ENCODE measurements at places on chromosomes 12 and 14. TPM values are rescaled to one million over a fixed set of nuclear protein-coding genes. Genes with fewer than 3 reads are reported as not detected.

GRCh38 chr12:107497231-107497630 lies 188.4 kb upstream of the PWP1 start:
- H3K27ac ChIP-seq = no peak overlapping the region
- H3K36me3 ChIP-seq = no peaks in the 10 kb centered on the region
- H3K4me3 ChIP-seq = no peak overlapping the region

GRCh38 chr12:124813782-124814181 lies 49.9 kb downstream of the SCARB1 start:
- peaks cover 15% of the 10 kb centered on the region for H3K27me3 ChIP-seq
- H3K36me3 ChIP-seq = peaks cover 6% of the 10 kb centered on the region
- no peak for DNase-seq
- peaks cover 6% of the 10 kb centered on the region for H3K4me1 ChIP-seq
- H3K27ac ChIP-seq = no peak overlapping the region
- H3K4me3 ChIP-seq = no peak overlapping the region

DNA sequence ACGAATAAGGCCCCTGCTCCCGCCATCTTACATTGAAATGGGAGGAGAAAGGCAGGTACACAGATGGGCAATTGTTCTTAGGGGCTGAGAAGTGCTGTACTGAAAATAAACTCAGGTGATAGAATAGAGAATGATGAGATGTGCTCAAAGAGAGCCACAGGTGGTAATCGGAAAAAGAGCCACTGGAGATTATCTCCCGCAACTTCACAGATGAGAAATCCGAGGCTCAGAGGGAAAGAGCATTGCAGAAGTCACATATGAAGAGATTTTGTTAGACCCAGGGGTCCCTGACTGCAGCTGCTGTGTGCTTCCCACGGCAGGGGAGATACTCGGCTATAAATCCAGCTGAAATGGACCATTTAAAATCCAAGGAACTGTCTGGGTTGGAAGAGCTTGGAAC lies 73.7 kb downstream of the PRIMA1 start:
- no peaks in the 10 kb centered on the region for H3K36me3 ChIP-seq
- H3K4me3 ChIP-seq = no peak overlapping the region
- H3K4me1 ChIP-seq = peaks cover 3% of the 10 kb centered on the region
- no peak for DNase-seq

The ORAI1 gene
- 19.3 TPM for total RNA-seq

The FERMT2 gene
- 44.4 TPM for total RNA-seq

DNA sequence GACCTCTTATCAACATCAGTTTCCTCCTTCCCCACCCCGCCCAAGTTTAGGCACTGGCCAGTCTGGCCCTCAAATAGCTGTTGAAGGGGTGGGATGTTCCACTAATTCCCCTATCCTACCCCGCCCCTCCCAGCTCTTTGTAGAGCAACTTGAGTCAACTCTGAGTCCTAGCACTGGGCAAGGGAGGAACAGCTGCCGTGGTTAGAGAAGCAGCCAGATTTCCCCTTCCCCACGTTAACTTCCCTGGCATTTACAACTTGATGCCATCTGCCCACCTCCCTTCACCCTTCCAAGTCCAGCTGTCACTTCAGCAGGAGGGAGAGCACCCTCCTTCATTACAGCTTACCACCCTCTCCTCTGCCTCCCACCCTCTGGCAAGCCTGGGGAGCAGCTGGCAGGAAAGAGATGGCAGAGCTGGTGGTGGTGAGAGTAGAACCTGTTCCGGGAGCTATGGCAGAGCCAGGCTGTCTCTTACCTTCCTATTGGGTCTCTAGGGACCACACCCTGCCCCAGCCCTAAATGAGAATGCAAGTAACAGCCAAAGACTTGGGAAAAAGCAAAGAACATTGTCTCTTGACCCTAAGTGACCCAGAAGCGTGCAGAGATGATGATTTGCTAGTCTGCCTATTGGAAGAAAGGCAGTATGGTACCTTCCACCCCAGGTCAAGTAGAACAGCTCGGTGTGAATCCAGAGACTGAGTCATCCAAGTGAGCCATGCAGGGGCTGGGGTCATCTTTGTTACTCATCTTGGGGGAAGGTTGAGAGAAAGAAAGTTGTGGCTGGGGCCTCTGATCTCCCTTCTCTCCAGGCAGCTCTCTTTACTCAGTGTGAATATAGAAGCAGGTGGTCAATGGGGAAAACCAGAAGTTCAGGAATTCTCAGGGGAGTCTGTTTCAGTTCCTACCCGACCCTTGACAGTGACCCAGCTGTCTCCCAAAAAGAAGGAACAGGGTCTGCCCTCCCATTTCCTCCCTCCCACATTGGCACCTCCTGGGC lies 1.5 kb downstream of the BLOC1S1 start:
- peaks cover 15% of the 10 kb centered on the region for H3K27me3 ChIP-seq
- H3K4me3 ChIP-seq = peak overlapping the region; percentile 90
- H3K36me3 ChIP-seq = peaks cover 2% of the 10 kb centered on the region
- H3K27ac ChIP-seq = peak overlapping the region; percentile 98
- peaks cover 15% of the 10 kb centered on the region for H3K4me1 ChIP-seq

DNA sequence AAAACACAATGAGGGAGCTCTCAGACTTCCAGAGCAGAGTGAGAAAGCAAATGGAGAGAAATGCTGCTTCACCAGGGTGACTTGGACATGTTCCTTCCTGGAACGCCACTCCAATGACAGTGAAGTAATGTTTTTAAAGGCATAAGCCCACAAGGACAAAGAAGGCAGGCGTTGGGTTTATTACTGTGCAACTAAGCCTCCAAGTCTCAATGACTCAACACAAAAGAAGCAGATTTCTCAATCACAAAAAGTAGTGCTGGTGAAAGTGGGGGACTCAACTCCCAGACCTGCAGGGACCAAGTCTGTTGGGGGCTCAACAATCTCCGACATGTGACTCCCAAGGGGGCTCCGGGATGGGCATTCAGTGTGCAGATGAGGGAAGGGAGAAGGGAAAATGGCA lies 505.2 kb downstream of the BCL11B start:
- peaks cover 4% of the 10 kb centered on the region for H3K36me3 ChIP-seq
- H3K4me3 ChIP-seq = no peak overlapping the region
- H3K4me1 ChIP-seq = no peaks in the 10 kb centered on the region
- no peak for DNase-seq

DNA sequence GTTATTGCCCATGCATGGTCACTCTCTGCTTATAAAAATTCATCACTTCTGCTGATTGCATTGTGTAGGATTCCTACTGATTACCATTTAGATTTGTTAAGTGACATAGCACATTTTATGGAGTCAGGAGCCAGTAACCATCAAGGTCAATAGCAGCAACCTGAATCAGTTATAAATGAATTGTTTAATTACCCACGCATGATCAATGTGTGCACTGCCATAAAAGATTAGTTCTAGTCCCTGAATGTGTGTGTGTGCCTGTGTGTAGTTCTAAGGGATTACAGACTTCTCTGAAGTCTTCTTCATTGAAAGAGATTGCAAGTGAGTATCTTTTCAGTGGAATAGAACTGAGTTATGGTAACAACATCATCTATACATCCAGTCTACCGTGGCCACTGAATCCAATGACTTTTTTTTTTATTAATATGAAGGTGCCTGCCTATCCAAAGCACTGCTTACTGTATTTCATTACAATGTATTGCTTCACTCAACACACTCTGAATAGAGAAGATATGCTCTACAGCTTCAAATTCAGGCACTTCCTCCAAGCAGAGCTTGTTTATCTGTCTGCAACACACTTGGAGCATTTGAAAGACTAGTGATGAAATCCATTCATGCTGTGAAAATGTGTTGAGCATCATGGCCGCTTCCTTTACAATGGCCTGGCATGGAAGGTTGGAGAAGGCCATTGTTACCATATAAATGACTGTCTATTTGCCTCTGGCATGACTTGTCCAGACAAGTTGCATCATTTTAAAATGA lies 381.7 kb downstream of the DIO2 start:
- H3K4me1 ChIP-seq = peaks cover 4% of the 10 kb centered on the region
- peaks cover 2% of the 10 kb centered on the region for H3K36me3 ChIP-seq

GRCh38 chr14:91127401-91127801 lies 13.5 kb downstream of the DGLUCY start:
- peaks cover 14% of the 10 kb centered on the region for H3K4me1 ChIP-seq
- H3K27ac ChIP-seq = no peak overlapping the region
- H3K36me3 ChIP-seq = peaks cover 32% of the 10 kb centered on the region
- DNase-seq = no peak
- H3K27me3 ChIP-seq = no peaks in the 10 kb centered on the region

The TRHDE gene
- 2.7 TPM for total RNA-seq

DNA sequence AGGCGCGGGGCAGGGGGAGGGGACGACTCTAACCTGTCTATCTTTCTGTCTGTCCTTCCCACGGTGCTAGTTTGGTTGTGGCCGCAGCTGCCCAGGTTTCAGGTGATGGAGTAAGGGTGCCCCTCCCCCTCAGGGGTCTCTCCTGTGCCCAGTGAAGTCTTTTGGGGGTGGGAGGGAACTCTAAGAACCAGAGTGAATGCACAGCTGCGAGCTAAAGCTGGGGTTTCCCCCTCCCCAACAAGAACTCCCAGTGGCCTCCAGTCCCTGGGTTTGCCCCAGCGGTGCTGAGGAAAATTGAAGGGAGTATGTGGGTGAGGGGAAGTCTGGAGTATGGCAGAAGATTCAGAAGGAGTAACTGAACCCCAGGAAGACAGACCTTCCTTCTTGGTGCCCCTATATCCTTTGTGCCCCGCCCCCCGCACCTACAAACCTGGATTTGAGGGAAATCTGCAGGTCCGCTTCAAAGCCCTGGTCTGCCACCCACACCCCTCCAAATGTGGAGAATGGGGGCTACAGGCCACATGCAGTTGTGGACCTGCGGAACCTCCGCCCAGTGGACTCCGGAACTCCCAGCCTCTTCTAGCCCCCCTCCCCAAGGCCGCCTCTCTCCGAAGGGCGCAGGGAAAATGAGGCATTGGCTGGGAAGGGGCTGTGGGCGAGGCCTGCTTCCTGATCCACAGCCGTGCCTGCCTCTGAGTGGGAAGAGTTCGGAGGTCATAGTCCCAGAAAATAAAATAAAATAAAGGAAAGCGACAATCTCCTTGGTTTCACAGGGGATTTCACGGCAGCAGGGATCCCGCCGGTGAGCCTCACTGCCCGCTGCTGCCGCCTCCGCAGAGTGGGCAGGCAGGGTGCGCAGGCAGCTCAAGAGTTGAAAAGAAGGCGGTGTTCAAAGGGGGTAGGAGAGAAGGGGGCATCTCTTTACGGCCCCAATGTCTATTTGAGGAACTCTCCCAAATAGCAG lies 3.4 kb upstream of the HOXC9 start:
- no peak overlapping the region for H3K4me3 ChIP-seq
- no peak for DNase-seq
- H3K27ac ChIP-seq = no peak overlapping the region
- H3K4me1 ChIP-seq = peaks cover 6% of the 10 kb centered on the region
- no peaks in the 10 kb centered on the region for H3K36me3 ChIP-seq

DNA sequence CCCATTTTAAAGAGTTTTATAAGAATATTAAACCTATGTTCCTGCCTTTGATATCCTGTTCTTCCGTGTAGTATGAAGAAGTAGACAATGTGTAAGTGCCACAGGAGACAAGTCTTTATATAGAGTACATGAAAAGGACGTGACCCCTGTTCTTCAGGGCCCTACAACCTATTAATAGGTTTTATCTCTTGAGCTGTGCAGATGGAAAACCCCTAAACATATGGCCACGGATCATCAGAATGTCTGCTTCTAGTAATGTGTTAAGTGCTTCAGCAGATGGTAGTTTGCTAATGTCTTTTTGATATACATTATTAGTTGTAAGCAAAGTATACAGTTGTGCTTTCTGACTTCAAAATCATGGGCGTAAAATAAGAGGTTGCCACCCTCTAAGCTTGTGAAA lies 228.5 kb downstream of the PTPRO start:
- H3K36me3 ChIP-seq = no peaks in the 10 kb centered on the region
- no peak for DNase-seq
- H3K4me1 ChIP-seq = peaks cover 4% of the 10 kb centered on the region
- H3K4me3 ChIP-seq = no peak overlapping the region

The COQ5 gene
- 36.2 TPM for total RNA-seq

The UBR7 gene
- 17.2 TPM for total RNA-seq

- no peak overlapping the region for H3K4me3 ChIP-seq
- no peak for DNase-seq
Observed at GRCh38 chr12:94855853-94856252, 147.6 kb downstream of the NDUFA12 start.

GRCh38 chr14:50619569-50620141 lies 48.5 kb downstream of the SAV1 start:
- no peak overlapping the region for H3K27ac ChIP-seq
- no peaks in the 10 kb centered on the region for H3K27me3 ChIP-seq
- peaks cover 4% of the 10 kb centered on the region for H3K4me1 ChIP-seq

- no peak overlapping the region for H3K4me3 ChIP-seq
- H3K27ac ChIP-seq = peak overlapping the region; percentile 53
- H3K27me3 ChIP-seq = no peaks in the 10 kb centered on the region
- DNase-seq = peak; percentile 68
- H3K4me1 ChIP-seq = peaks cover 14% of the 10 kb centered on the region
Observed at GRCh38 chr12:6563448-6564050, 4.5 kb downstream of the NOP2 start.

The MEG3 gene
- 31.0 TPM for total RNA-seq

- no peaks in the 10 kb centered on the region for H3K36me3 ChIP-seq
- H3K27ac ChIP-seq = no peak overlapping the region
- H3K4me1 ChIP-seq = no peaks in the 10 kb centered on the region
- peaks cover 25% of the 10 kb centered on the region for H3K27me3 ChIP-seq
- DNase-seq = no peak
Observed at GRCh38 chr12:102702447-102703114, 214.5 kb downstream of the PAH start.

- no peak overlapping the region for H3K4me3 ChIP-seq
- H3K4me1 ChIP-seq = peaks cover 15% of the 10 kb centered on the region
- no peaks in the 10 kb centered on the region for H3K36me3 ChIP-seq
- H3K27ac ChIP-seq = peak overlapping the region; percentile 16
- no peaks in the 10 kb centered on the region for H3K27me3 ChIP-seq
- DNase-seq = no peak
Observed at GRCh38 chr12:24427776-24428175, 478.3 kb upstream of the SOX5 start.

DNA sequence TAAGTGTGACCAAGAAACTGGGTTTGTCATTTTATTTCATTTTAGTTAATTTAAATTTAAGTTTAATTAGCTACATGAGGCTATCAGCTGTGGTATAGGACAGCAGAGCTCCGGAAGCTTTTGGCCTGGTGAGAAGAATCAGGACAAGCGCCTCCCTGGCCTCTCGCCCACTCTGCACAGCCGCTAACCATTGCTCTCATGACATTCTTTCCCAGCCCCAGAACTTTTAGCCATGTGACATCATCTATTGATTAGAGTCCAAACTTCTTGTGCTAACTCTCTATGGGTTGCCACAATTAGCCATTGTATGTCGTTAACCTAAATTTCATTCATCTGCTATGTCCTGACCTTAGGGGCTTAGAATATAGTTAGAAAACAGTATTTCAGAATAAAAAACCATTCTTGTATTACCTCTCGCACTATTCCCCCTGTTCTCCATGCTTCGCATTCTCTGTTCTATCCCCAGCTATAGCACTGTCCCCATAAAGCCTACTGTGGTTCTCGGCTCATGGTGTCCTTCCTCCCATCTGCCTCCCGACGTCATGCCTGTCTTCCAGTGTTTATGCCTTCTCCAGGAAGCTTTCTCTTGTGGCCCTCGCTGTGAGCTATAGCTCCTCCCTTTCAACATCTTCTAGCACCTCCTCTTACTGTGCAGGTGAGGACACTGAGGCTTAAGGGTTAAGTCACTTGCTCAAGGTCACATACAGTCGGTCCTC lies 23.5 kb downstream of the SSH1 start:
- H3K4me1 ChIP-seq = peaks cover 11% of the 10 kb centered on the region
- DNase-seq = no peak
- no peak overlapping the region for H3K4me3 ChIP-seq
- no peaks in the 10 kb centered on the region for H3K27me3 ChIP-seq
- peaks cover 10% of the 10 kb centered on the region for H3K36me3 ChIP-seq

- no peak for DNase-seq
- H3K36me3 ChIP-seq = no peaks in the 10 kb centered on the region
- no peak overlapping the region for H3K4me3 ChIP-seq
- peaks cover 7% of the 10 kb centered on the region for H3K27me3 ChIP-seq
- H3K4me1 ChIP-seq = peaks cover 12% of the 10 kb centered on the region
Observed at GRCh38 chr12:123441523-123442164, 5.2 kb upstream of the RILPL2 start.

Measured in progenitor cell of endocrine pancreas (in vitro differentiated cells).